ENCODE measurements at places on chromosomes 11 and 22.

DNA sequence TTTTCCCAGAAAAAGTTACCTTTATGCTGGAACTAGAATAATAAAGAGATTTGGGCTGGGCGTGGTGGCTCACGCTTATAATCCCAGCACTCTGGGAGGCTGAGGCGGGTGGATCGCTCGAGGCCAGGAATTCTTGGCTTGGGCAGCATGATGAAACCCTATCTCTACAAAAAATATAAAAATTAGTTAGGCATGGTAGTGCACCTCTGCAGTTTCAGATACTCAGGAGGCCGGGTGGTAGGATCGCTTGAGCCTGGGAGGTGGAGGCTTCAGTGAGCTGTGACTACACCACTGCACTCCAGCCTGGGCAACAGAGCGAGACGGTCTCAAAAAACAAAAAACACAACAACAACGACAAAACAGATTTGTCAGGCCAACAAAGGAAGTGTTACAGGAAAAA is 119.3 kb upstream of the OR9Q1 start:
- DNase-seq = no peak

- no peak for DNase-seq
Measured at GRCh38 chr11:118609380-118610224, 2.2 kb downstream of the PHLDB1 start.

DNA sequence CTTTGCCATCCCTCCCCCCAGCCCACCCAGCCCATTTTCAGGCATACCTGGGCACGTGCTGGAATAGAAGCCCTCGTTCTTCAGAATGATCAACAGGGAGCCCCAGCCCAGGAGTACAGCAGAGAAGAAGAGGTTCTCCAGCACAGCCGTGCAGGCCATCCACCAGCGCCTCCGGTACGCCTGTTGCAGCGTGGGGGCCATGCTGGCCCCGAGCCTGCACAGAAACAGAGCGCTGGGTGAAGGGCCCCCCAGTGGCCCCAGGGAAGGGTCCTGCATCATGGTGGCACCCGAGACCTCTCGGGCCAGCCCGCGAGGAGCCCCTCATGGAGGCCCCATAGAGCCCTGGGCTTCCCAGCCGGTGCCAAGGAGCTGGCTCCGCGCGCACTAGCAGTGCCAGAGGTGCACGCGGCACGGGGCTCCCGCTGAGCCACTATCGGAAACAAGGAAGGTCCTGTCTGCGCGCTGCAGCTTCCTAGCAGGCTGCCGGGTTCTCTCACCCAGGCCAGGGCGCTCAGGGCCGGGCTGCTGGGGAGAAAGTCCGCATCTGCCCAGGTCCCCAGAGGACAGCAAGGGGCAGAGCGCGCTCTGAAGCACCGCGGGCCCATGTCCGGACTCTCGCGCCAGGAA is 1.5 kb downstream of the SLC43A1 start:
- no peak for DNase-seq

- DNase-seq = no peak
Measured at GRCh38 chr11:86749376-86749775, 51.0 kb upstream of the PRSS23 start.

DNA sequence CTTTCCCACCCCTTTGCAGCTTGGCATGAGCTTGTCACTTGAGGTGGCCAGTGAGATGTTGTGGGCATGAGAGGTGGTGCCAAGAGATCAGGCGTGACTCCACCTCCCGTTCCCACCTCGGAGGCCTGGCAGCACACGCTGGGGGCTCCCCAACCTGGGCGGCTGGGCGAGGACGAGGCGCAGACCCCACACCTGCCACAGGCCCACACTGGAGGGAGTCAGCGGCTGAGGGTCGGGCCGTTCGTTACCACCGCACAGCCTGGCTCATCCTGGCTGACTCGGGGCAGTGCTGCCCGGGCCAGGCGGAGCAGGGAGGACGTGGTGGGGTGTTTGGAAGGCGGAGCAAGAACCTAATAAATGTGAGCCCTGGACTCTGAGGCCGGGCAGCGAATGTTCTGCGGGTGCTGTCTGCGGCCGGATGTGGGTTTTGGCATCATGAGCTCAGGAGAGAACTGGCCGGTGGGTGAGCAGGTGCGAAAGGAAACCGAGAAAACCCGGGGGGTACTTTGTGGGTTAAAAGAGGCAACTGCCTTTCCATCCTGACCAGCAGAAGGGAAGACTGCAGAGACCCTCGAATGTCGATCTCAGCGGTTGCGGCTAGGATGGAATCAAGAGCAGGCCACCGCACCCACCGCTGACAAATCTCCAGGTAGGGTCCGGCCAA is 10.2 kb upstream of the IFITM3 start:
- no peak for DNase-seq

DNA sequence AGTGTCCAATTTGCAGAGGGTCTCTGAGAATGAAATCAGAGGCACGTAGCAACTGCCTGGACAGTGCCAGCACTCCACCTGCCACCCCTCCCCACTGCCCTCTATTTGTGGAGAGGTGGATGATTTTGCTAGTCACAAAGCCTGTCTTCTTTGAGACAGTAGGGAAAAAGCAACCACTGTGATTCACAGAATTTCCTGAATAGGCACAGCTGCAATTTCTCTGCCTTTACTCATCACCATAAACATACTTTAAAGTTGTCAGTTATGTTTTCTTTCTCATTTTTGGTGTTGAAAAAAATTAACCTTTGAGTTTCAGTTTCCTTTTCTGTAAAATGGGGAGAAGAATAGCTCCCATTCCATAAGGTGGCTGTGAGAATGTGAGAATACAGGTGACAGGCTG is 134.3 kb downstream of the TEAD1 start:
- DNase-seq = no peak

- no peak for DNase-seq
Measured at GRCh38 chr11:121435551-121436511, 16.3 kb upstream of the SORL1 start.

DNA sequence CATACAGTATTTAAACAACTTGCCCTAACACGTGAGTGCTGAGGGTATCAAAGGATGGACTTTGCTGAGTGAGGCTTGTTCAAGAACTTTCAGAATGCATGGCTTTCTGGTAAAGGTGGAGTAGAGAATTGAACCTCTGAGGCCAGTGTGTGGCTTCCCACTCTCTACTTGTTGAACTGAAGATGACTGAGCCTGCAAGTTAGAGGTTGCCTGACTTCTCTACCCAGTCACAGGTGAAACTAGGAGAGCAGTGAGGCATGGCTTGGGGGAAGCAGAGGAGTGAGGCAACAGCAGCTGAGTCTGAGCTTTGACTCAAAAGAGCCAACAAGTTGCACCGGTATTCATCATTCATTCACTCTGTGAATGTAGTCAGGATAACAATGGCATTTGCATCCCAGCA is 256.4 kb upstream of the SESN3 start:
- no peak for DNase-seq

GRCh38 chr11:69750108-69750850 is 24.9 kb downstream of the FGF4 start:
- no peak for DNase-seq

GRCh38 chr11:119709638-119710346 is 19.2 kb downstream of the NECTIN1 start:
- no peak for DNase-seq

DNA sequence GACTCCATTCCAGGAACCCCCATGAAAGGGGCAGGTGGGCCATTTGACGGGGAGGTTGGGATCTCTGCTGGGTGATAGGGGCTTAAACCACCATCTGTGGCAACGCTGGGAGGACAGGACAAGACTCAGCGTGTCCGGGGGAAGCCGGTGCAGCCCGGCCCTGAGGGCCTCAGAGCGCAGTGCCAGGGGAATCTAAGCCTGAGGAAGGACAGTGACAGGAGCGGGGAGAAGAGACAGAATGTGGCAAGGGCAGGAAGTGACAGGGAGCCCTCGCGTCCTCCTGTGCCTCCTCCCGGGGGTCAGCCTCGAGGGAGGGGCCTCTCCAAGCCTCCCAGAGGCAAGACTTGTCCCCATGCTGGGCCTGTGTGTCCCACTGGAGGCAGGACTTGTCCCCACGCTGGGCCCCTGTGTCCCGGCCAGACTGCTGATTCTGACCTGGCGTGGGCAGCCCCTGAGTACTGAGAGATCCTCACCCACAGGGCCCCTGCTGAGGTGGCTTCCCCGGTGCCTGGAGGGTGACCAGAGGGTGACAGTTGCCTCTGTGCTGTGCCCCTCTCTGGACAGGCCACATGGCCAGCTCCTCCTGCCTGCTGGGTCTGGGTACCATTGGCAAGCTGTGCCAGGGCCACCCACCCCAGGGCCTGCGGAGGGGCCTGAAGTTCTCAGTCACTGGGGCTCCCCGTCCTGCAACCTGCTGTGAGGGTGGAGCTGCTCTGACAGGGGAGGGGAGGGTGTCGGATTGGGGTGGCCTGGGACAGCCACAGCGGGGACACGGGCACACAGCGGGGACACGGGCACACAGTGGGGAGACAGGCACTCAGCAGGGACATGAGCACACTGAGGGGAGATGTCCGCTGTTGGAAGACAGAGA is 676.2 kb downstream of the BRD1 start:
- no peak for DNase-seq
